Progenitor cell of endocrine pancreas (in vitro differentiated cells): ENCODE measurements at places on chromosomes 7 and 10. TPM values are rescaled to one million over a fixed set of nuclear protein-coding genes. Genes with fewer than 3 reads are reported as not detected.

- no peak overlapping the region for H3K4me3 ChIP-seq
- no peaks in the 10 kb centered on the region for H3K27me3 ChIP-seq
- DNase-seq: no peak
- H3K36me3 ChIP-seq: no peaks in the 10 kb centered on the region
- no peak overlapping the region for H3K27ac ChIP-seq
- no peaks in the 10 kb centered on the region for H3K4me1 ChIP-seq
These were observed 227.7 kb upstream of the SEMA3E start for GRCh38 chr7:83876593-83876992.

- H3K27ac ChIP-seq: peak overlapping the region; percentile 17
- H3K27me3 ChIP-seq: no peaks in the 10 kb centered on the region
- no peak for DNase-seq
- no peak overlapping the region for H3K4me3 ChIP-seq
- H3K4me1 ChIP-seq: peaks cover 11% of the 10 kb centered on the region
- H3K36me3 ChIP-seq: no peaks in the 10 kb centered on the region
These were observed 331.8 kb downstream of the CALN1 start for GRCh38 chr7:72080341-72080766.

DNA sequence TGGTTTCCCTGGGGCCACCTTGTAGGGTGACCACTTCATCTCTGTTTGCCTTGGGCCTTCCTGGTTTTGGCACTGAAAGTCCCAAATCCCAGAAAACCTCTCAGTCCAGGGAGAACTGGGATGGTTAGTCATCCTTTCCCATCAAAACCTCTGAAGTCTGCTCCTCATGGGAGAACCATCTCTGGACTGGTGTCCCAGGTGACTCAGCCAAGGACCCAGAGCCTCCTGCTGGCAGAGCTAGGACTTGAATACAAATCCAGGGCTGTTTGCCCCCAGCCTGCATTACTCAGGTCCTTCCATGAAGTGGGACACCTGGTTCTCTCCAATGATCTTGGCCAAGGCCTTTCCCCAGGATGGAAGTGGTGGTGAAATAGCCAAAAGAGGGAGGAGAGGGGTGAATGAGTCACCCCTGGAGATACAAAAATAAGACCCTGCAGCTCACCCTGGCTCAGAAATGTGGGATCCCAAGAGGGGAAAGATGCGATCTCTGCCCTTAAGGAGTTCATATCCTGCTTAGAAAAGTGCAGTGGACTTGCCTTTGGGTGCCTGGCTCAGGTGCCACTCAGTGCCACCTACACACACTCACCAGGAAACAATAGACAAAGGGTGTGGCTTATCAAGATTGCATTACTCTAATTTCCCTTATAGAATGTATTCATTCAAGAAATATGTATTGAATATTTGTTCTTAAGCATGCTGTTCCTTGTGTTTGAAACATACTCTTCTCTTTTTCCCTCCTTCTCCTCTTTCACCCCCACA, 22.0 kb downstream of the ADRA2A start:
- DNase-seq: no peak
- no peak overlapping the region for H3K27ac ChIP-seq
- peaks cover 14% of the 10 kb centered on the region for H3K27me3 ChIP-seq
- no peaks in the 10 kb centered on the region for H3K36me3 ChIP-seq

UNCX gene
- not detected in 2 replicates for total RNA-seq

GFRA1 gene
- total RNA-seq: 8.7 and 14.6 TPM in 2 replicates
